GM10248 (cell line): ENCODE measurements at places on chromosomes 12 and 14.

- DNase-seq: no peak
Measured at GRCh38 chr14:41280745-41281144, 325.9 kb upstream of the LRFN5 start.

GRCh38 chr12:73106296-73106695 lies 834.1 kb downstream of the TRHDE start:
- no peak for DNase-seq

GRCh38 chr14:65566820-65567522 lies 154.4 kb downstream of the FUT8 start:
- DNase-seq: no peak

DNA sequence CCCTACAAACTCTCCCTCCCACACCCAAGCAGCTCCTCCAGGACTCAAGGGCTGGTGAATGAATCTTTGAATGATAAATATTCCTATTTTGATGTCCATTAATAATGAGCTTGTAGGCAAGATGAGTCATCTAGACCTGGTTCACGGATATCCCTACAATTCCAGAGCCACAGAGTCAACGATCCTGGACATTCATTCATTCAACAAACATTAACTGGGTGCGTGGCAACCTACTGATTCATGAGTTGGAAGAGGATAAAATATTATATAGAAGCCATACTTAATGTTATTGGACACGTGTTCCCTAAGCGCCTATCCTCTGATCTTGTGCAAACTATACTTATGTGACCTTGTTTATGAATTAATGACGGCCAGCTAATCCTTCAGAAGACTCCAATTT lies 420 bp upstream of the OTUB2 start:
- no peak for DNase-seq

GRCh38 chr12:120062976-120063579 lies 53.5 kb downstream of the RAB35 start:
- no peak for DNase-seq

DNA sequence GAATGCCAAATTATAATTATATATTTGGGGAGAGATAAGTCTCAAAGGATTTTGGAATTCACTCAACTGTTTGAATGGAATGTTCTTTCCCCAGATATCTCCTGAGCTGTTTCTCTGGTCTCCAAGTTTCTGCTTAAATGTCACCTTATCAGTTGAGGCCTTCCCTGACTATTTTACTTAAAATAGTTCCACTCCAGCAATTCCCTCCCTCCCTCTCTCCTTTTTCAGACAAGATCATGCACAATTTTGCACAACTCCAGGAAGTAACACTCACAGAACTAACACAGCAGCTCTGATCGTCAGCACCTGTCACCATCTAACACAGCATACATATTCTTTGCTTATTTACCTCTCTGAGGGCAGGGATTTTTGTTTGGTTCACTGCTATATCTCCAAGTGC lies 12.5 kb downstream of the BTG1 start:
- no peak for DNase-seq

- no peak for DNase-seq
Measured at GRCh38 chr12:106634206-106634605, 51.4 kb downstream of the RFX4 start.

GRCh38 chr14:96811265-96811664 lies 14.1 kb downstream of the VRK1 start:
- DNase-seq: no peak

GRCh38 chr12:30753751-30754382 lies 884 bp downstream of the CAPRIN2 start:
- no peak for DNase-seq

DNA sequence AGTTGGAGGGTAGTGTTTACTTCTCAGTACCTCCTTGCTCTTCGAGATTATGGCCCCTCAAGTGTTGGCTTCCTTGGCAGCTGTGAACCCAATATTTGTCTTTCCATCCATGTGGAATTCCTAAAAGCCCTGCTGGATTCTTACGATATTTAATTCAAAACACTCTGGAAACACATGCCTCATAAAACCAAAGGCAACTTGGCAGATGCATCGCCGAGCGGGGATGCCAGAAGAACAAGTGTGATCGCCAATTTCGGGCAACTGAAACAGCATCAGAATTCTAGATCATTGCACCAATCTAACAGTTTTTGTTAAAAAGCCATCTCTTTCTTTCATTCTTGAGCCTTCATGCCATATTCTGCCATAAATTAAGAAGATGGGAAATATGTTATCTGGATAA lies 934.4 kb downstream of the AACS start:
- no peak for DNase-seq

GRCh38 chr14:31283153-31283552 lies 75.6 kb upstream of the HECTD1 start:
- no peak for DNase-seq

- DNase-seq: no peak
Measured at GRCh38 chr14:76939015-76939742, 89.3 kb downstream of the IRF2BPL start.

- DNase-seq: no peak
Measured at GRCh38 chr14:85423889-85424288, 106.1 kb upstream of the FLRT2 start.

GRCh38 chr12:114623737-114624136 lies 60.2 kb downstream of the TBX3 start:
- no peak for DNase-seq

- DNase-seq: no peak
Measured at GRCh38 chr12:85951823-85952222, 77.7 kb downstream of the NTS start.

DNA sequence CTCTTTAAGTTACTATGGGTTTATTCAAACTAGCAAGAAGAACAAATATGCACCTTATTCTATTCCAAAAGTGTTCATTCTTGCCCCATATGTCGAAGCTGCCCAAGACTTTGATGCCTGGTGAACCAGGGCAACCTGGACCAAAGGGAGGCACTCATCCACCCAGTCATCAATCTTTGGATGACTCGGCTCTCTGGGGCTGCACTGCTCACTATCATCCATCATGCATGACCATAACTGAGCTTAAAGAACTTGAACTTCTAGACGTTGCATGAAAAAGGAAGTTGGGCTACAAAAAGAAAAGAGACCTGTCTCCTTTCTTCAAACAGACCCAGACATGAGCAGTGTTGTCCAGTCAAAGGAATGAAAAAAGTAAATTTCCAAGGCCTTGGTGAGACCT lies 1.2 kb downstream of the KRT4 start:
- no peak for DNase-seq

DNA sequence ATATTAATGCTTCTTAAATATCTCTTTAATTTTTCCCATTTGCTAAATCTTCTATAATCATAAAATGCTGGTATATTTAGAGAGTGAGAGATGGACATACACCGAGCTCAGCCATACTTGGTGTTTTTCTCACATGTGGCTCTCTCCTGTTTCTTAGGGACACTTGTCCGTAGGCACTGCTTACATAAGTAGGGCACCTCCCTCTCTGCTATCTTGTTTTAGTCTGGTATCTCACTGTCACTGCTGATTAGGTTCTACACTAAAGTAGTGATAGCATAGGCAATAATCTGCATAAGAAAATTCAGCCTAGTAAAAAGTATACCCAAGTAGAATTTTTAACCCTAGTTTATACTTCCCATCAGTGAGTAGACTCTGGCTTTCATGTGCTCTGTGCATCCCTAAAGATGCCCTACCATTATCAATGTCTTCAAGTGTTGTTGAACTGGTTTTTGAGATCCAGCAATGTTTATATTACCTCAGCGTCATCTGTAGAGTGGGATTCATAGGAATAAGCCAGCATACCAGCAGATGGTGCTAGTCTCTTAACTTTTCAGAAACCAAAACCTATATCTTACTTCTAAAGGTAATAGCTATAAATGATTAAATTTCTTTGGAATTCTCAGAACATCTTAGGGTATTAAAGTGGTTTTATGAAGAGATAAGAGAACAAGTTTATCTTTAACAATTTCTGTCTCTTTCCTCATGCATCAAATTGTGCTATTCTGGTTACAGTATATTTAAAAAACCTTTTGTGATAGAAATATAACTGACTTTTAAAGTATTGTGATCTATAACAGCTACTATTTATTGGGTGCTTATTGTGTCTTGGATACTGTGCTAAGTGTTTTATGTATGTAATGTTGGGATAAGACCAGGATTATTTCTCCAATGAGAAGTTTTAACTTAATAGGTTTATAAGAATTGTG lies 32.9 kb downstream of the ARID2 start:
- DNase-seq: peak; percentile 23

GRCh38 chr12:31584782-31585181 lies 6.2 kb downstream of the DENND5B start:
- DNase-seq: no peak

- no peak for DNase-seq
Measured at GRCh38 chr12:70251226-70251625, 8.0 kb downstream of the CNOT2 start.

DNA sequence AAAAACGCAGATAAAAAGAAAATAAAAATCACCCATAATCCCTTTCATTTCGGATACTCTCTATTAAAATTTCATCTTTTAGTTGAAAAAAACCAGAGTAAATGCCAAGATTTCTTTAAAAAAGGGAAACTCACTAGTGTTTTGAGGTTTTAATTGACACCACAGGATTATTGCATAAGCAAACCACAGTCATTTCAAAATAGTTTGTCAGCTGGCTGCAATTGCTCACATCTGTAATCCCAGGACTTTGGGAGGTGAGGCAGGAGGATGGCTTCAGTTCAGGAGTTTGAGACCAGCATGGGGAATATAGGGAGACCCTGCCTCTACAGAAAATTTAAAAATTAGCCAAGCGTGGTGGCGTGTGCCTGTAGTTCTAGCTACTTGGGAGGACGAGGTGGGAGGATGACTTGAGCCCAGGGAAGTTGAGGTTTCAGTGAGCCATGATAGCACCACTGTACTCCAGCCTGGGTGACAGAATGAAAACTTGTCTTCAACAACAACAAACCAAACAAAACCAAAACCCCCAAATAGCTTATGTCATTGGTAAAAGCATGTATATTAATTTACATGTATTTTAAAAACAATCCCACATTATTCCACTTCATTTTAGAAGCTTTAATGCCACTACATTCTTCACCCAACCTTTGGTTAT lies 48.8 kb downstream of the SYNE2 start:
- no peak for DNase-seq

- DNase-seq: no peak
Measured at GRCh38 chr14:68935761-68936214, 43.3 kb downstream of the ACTN1 start.

GRCh38 chr14:32607399-32607798 lies 278.3 kb downstream of the AKAP6 start:
- no peak for DNase-seq

- DNase-seq: peak; percentile 53
Measured at GRCh38 chr12:22709292-22709691, 84.3 kb downstream of the ETNK1 start.

- DNase-seq: no peak
Measured at GRCh38 chr12:91111366-91112325, at the start of gene LUM. Gene LUM (minus strand): TSS chr12:91111494. CDS start chr12:91108979, 2,515 bp downstream.

DNA sequence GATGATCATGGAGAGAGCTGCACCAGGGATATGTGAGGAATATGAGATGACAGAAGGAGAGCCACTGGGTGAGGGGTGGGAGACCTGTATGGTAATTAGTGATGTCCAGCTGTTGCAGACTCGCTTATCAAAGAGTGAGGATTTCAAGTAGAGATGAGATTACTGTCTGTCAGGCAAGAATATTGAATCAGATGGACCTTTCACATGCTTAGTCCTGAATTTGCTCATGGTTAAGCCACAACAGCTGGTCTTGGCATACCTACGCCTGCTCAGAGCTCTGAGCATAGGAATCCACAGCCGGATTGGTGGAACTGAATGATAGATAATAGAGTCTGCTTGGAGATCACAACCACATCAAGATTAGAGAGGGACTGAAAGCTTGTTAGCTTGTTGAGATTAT lies 115.2 kb upstream of the ARHGAP5 start:
- no peak for DNase-seq

GRCh38 chr14:38992067-38992844 lies 110.8 kb downstream of the SEC23A start:
- no peak for DNase-seq

DNA sequence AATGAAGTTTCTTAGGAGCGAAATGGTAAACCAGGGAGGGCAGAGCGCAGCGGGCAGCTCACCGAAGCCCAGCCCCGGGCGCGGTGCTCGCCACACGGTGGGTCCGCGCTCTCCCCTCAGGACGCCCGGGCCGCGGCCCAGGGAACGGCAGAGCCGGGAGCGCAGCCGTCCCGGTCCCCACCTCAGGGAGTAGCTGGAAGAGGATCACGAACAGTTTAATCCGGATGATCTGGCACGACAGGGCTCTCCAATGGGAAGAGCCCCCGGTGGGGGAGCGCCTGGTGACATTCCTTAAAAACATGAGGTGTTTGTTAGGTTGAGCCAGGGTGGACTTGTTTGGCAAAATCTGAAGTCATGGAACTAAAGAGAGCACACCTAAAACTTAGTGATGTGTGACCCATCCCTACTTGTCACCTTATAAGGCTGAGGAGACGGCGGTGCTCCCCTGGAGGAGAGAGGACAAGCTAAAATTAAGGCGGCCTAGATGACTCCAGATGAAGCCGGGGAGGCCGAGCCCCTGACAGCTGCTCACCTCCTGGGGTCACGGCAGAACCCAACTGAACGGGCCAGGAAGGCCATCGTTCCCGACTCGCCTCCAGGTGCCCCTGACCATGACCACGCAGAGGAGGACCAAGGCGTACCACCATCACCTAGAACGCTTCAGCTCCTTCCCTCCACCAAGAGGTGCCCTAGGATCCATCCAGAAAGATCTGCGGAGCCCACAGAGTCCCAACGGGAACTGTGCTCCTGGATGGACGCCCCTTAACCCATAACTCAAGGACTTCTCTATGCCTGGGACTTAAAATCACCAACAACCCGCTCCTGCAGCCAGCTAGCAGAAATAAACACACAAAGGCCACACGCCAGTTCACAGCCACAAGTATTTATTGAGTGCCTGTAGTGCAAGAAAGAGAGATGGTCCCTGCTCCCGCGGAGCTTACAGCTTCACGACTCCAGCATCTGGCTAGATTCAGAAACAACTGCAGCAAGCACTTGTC lies 866 bp upstream of the PITPNM2 start:
- no peak for DNase-seq

- no peak for DNase-seq
Measured at GRCh38 chr12:31322801-31323207, 3.1 kb downstream of the SINHCAF start.

DNA sequence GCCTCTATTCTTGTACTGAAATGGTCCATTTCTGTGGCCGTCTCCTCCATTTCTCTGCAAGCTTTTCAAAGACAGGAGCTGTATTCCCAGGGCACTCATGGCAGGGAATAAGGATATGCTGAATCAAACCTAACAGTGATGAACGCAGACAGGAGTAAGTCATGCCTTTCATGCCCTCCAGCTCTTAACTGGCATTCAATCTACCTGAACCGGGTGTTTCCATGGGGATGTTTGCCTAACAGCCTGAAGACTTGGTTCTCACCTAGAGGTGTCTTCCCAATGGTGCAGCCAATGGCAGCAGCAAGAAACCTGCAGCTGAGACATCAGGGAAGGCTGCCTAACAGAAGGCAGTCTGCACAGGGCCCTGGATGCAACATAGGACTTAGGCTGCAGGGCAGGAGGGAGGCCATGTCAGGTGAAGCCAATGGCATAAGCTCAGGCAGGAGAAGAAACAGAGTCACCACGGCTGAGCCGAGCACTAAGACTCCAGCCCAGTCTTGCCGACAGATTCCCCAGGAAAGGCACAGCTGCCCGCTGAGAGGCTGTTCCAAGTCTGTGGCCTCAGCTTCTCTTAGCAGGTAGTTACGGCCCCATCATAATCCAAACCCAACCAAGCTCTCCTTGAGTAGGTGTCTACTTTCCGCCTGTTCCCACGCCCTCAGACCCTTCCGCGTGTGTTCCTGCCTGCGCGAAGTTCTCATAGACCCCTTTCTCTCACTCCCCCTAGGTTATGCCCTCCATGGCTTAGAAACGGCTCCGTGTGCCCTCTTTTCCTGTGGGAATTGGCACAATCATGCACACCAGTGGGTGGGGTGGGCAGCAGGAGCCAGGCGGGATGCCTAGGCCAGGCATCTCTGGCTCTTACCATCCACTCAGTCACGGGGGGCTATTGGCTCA lies 44.1 kb downstream of the VWF start:
- DNase-seq: no peak
